Right kidney (tissue), 9 donors: ENCODE measurements at places on chromosomes 12 and 14.

DNA sequence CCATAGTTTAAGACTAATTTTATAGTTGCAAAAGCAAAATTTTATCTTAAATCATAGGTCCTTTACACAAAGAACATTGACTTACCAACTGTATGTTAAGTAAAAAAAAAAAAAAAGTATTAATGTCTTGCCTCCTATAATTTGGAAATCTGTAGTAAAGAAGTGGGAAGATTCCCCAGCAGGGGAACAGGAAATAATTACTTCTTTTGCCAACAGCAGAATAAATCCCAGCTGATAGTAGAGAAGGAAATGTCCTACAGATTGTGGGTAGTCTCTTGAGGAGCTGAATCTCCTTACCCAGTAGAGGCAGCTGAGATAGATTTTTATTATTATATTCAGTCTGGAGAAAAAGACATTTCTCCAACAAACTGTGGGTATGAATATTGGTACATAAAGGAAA, 193.7 kb downstream of the SLC6A15 start:
- DNase-seq, result no peak

DNA sequence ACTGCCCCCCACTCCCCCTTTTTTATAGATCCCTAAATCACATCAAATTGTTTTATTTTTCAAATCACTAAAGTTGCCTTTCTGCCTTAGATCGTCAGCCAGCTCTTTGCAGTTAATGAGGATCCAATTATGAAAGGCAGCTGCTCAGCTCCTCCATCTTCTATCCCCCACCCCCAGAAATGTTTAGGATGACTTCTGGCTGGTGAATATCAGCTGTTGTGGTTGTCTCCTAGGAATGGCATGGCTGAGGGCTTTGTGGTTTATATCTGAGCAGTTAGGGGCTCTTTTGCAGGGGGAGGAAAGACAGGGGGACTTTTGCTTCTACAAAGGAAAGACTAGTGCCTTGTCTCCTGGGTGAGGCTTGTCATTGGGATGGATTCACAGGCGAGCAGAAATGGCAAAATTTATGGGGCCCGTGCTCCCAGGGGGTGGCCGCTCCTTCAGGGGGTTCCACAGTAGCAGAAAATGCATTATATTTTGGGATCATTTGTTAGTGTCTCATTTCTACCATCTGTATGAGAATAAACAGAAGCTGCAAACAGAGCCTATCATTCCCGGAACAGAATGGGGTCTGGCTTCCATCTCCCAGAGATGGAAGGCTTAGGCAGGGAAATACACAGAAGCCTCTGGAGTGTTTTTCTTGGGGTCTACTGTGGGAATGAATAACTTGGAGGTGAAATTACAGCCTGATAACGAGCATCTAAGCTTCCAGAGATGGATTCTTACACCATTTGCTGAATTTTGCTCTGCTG, 6.5 kb downstream of the JDP2 start:
- no peak for DNase-seq

DNA sequence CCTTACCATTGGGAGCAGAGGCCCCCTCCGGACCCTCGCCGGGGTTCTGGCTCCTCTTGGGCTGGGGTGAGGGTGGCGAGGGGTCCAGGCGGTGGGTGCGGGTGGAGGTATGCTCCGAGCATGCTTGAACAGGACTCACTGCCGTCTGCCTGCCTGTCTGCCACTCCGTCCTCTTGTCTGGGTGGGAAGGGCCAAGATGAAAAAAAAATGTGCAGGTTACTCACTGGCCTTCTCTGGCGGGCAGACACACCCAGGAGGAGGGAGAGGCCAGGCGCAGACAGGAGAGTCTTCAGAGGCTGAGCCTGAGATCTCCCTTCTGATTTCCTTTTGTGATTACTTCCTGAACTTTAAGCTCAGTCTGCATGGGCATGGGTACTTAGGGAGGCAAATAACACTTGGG, 76.1 kb downstream of the STON2 start:
- DNase-seq, result peak; percentile 67

- peak; percentile 16 for DNase-seq
Observed at GRCh38 chr14:22099942-22100763, 426.5 kb upstream of the OR4E1 start.

DNA sequence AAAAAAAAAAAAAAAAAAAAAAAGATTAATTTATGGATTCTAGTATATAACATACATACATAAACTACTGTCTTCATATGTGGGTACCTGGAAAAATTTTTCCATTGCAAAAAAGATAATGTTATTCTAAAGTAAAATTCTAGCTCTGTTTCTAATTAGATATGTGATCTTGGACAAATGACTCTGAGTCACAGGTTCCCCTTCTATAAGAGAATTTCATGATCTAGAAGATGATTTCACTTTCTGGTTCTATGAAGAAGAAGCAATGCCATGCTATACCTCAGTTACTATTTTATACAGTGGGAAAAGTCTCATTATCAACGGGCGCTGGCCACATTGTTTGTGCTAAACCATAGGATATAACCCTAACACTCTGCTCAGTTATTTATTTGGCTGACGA, 351.3 kb downstream of the ZFP36L1 start:
- no peak for DNase-seq

GRCh38 chr12:121787063-121788025, 6.1 kb downstream of the RHOF start:
- DNase-seq, result no peak

DNA sequence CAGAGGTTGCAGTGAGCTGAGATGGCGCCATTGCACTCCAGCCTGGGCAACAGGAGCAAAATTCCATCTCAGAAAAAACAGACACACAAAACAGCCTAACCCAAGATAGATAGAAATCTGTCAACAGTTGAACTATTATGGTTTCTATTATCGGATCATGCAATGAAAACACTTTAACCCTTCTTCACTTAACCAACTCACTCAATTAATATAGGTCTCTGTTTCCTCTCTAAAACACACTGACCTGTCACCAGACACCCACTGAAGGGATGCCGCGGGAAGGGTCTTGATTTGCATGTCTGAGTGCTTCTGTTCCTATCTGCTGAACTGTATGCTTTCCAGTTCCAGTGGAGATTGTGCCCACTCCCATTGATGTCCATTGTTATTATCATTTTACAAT, 38.0 kb upstream of the NUDT4 start:
- DNase-seq, result no peak
